ENCODE measurements at places on chromosomes 2 and 18.

DNA sequence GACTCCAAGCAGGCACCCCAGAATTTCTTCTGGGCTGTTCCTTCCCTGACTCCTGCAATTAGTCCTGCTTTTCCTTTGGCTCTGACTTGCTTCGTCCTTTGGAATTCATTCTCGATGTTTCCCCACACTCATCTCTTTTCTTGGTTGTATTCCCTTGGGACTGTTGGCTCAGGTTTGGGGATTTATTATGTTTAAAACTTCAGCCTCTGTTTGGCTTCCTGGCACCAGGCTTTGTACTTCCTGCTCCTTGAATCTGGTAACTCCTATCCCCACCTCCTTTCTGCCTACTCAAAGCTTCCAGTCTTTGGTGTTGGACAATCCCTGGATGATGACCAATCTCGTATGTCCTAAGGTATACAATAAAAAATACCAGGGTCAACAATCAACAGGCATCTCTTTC, 1.8 kb upstream of the KCNE4 start:
- no peak for DNase-seq

DNA sequence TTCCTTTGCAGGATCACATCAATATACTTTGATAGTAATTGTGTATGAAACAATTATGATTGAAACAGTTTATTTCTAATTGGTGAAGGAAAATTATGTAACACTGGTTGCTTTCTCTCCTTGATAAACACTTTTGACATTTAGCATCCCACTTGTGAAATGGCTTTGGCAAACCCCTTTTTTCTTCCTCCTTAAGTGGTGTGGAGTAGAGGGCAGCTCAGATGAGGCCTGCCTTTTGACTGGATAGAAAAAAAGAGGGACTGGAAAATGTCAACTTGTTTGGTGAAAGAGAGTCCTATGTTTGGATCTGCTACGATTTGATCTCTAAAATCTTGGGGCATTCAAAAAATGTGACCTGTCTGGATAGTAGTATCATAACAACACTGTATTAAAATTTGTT, 318.3 kb downstream of the MEIS1 start:
- no peak for DNase-seq

DNA sequence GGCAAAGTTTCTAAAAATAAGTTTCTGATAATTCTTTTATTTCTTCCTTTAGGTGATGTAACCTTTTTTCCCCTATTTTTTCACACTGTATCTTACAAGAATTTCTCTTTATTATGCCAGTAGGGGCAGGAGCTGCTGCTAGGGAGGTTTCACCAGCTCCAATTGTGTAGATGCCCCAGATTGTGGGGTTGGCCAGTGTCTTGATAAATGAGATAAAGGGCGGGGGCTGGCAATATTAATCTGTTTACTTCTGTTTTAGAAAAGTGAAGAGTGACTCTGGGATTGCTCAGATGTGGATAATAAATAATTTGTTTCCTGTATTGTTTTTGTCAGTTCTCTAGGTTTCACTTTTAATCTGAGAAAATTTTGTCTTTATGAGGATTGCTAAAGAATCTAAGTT, 190.4 kb downstream of the MC4R start:
- no peak for DNase-seq

- DNase-seq: no peak
Observed at GRCh38 chr18:38571651-38572050, 1006.1 kb upstream of the CELF4 start.

GRCh38 chr2:70467237-70467636, 86.4 kb downstream of the TGFA start:
- DNase-seq: no peak

DNA sequence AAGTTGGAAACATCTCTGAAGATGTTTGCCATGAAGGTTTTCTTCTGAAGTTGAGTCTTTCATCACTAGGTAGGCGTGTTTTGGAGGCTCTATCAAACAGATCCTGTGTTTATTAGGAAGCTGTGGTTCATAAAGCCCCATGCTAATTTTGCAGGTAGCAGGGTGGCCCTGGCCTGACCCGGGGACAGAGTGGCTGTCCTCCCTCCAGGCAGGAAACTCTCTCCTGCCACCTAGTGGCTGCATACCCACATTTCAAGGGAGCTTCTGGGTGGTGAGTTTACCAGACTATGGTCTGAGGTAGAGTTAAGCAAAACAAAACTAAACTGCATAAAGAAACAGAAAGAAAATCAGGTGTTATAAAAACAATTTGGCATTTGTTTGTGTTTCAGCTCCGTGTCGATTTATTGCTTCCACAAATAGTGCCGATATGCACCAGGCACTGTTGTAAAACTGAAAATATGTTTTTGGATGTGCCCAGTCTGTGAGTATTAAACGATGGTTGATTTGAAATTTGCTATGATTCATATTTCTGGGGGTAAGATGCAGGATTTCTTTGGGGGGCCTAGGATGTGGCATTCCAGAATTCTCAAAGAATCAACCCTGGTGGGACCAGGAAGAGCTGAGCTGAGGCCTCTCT, 26.0 kb upstream of the IL37 start:
- peak; percentile 80 for DNase-seq

DNA sequence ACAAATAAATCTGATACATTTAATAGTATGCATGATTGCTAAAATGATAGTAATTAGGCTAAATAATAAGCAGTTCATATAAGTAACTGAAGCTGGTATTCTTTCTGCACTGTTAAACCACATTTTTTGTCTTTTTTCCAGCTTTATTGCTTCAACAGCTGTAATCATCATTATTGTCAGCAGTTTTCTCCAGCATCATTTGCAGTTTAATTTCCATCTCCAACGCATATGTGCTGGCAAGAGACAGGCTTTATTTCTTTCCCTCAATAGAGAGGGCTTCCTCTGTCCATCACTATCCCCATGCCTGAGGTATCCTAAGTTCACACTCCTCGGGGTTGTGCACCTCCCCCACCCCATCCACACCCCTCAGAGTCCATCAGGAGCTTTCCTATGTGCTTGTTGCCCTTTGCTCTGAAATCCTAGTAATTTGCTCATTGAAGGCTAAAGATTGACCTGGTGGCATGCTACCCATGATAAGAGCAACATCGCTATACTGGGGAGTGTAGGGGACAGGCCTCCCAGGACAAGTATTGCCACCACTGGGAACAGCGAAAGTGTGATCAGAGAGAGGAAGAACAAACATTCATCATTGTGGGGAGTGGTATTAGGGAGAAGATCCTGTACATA, 37.1 kb downstream of the B4GALT6 start:
- no peak for DNase-seq

- DNase-seq: no peak
Observed at GRCh38 chr2:205292665-205293295, 389.5 kb upstream of the NRP2 start.

DNA sequence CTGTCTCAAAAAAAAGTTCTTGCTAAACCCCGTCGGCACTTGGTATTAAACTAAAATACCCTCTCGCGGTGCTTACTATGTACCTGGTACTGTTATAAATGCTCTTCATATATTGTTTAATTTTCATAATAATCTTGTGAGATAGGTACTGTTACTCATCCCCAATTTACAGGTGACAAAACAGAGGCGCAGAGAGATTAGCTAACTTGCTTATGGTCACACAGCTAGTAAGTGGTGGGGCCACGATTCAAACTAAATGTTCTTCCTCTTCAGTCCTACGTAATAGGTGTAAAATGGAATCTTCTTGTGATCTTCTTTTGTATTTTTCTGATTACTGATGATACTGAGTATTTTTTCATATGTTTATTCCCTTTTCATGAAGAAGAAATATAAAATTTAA, 51.3 kb downstream of the TET3 start:
- DNase-seq: no peak

DNA sequence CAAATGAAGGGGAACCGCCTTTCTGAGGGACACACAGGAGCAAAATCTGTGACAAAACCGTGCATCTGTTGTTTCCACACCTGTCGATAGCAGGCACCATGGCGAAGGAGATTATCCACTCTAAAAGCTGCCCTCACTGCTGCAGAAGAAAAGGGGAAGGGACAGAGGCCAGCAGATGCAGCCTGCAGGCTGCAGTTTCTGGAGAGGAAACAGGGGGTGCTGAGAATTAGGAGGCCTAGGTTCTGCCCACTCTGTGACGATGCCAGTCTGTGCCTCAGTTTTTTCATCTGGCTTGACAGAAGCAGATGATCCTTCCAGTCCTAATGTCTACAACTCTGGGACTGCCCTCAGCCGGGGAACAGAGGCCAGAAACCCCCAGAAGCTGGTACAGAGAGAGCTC, 17.7 kb downstream of the PAX8 start:
- DNase-seq: no peak

DNA sequence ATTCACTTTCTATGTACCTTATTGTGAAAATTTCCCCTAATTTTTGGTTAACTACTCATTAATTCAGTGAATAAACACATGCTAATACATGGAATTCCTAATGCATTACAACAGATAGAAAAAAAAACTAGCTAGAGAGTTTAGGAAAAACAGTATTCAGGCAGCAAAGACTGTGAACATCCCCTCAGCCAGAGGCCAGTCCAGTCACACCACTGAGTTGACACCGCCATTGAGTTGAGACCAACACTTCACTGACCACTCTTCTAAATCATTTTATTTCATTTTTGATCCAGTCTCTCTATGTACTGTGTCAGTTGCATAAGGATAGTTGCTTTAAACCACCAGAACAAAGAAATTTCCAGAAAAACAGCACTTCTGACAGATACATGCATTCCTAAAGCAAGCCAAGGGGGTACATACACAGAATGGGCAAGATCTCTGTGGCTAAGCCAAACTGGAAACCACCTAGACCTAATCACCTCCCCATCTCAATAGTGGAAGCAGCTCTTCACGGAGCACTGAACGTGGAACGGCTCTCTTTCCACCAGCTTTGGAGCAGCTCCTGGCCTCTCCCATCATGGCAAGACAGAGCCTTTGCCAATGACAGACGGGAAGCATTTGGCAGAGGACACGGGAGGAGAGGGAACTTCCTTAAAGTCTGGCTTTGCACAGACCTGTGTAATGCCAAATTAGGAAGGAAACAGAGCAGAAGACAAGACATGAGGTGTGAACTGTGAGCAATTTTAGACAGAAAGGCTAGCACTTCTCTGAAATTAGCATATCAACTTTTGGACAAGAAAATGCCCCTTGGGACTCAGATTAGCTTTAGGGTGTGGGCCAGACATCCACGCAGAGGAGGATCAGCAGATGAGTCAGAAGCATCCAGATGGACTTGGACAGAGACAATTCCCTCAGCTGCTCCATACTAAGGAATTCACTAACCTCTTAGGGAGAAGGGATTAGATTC, 36.4 kb downstream of the CACNB4 start:
- no peak for DNase-seq

- no peak for DNase-seq
Observed at GRCh38 chr2:9967053-9967775, 15.7 kb downstream of the GRHL1 start.

DNA sequence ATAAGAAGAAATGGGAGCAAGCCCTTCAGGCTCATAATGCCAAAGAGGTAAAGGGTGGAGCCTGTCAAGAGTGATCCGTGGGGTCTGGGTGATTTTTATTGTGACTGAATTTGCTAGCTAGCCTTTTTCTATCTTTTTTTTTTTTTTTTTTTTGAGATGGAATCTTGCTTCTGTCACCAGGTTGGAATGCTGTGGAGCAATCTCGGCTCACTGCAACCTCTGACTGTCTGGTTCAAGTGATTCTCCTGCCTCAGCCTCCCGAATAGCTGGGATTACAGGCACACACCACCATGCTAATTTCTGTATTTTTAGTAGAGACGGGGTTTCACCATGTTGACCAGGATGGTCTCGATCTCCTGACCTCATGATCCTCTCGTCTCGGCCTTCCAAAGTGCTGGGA, 29.1 kb downstream of the DRC1 start:
- no peak for DNase-seq

GRCh38 chr18:44170208-44170880, 510.3 kb upstream of the SETBP1 start:
- no peak for DNase-seq

DNA sequence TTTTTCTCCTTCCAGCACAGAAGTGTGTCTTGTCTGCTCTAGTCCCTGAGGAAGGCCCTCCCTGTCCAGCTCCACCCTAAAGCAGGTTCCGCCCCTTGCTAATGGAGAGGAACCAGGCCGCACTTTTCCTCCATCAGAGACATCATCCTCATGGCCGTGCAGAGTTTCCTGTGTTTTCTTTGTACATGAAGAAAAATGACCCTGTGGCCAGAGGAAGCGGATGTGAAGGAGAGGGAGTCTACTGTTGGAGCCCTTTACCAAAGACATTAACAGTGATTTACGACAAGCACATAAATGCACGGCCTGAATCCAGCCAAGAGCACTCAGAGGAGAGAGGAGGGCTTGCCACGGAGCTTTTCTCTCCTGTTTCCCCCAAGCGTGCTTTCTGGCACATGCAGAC, 109.5 kb downstream of the RNF144A start:
- DNase-seq: no peak

DNA sequence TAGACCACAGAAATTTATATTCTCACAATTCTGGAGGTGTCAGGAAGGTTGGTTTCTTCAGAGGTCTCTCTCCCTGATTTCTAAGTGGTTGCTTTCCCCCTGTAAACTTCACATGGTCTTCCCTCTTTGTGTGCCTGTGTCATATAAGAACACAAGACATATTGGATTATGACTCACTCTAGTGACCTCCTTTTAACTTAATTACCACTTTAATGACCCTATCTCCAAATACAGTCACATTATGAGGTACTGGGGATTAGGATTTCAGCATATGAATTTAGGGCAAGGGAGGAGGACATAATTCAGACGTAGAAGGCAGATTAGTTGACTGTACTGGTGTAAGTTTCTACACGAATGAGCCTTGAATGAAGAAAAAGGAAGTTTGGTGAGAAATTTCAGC, 38.2 kb upstream of the EPHA4 start:
- no peak for DNase-seq

DNA sequence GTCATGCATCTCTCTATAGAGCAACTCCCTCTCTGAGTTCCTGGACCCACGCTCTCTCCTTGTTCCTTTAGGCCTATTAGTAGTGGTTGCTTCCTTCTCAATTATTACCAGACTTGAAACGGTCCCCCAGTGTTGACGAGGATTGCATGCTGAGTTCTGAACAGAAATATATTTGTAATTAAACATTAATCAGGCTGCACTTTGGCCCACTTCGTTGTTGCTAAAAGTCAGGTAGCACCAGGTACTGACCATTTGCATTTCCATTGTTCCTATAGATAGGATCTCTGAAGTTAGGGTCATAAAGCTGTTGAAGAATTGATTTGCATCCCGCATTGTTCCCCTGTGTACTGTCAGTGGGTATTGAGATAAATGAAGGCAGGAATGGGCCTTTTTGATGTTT, 36.9 kb upstream of the TTR start:
- no peak for DNase-seq

DNA sequence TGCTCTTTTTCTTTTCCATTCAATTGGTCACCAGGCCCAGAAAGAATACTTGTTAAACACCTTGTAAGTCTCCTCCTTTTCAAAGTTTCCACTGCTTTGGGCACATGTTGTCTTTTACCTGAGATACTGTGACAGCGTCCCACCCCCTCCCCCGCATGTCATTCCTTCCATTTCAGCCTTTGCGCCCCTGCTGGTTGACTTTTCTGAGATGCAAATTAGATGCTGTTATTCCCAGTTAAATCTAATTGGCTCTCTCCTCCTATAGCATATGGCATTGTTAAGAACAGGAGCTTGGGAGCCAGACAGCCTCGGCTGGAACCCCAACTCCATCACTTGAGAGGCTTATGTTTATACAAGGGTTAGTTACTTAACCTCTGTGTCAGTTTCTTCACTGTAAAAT, 80.3 kb upstream of the GAREM1 start:
- no peak for DNase-seq
